Astrocyte of the spinal cord (primary cell): ENCODE measurements at places on chromosomes 16 and 17.

DNA sequence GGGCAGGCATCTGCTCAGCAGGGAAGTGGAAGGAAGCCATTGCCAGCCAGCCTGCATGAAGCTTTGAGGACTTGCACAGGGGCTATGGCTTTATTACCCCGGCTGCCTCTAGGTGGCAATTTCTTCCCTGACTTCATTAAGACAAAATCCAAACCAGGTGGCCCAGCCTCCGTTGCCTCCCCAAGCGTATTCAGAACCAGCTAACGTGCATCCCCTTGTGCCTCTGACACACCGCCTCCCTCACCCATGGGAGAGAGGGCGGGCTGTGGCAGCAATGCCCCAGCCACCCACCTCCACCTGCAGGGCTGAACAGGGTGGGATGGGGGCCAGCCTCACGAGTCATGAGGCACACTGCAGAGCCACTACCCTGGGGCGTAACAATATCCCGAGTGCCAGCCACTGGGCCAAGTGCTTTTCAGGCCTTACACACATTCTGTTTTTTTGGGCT, 6.8 kb downstream of the KIFC3 start:
- peak; percentile 59 for DNase-seq

DNA sequence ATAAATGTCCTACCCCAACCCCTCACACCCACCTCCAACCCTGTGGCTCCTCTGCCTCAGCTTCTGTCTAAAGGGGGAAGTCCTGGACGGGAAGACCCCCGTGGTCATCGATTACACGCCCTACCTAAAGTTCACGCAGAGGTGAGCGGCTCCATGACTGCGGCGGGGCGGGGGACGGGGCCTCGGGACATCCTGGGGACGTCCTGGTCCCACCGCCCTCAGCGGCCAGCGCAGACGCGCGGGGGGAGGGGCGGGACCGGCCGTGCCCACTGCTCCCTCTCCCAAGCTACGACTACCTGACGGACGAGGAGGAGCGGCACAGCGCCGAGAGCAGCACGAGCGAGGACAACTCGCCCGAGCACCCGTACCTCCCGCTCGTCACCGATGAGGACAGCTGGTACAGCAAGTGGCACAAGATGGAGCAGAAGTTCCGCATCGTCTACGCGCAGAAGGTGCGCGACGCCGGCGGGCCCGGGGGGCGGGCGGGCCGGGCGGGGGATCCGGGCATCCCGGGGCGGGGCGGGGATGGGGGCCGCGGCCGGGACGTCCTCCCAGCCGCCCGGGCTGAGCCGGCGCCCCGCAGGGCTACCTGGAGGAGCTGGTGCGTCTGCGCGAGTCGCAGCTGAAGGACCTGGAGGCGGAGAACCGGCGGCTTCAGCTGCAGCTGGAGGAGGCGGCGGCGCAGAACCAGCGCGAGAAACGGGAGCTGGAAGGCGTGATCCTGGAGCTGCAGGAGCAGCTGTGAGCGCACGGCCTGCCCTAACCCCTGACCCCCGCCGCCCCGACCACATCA, 6.7 kb downstream of the RUNDC3A start:
- no peak for DNase-seq

GRCh38 chr17:7034955-7035590, 742 bp upstream of the SLC16A13 start:
- DNase-seq: no peak

DNA sequence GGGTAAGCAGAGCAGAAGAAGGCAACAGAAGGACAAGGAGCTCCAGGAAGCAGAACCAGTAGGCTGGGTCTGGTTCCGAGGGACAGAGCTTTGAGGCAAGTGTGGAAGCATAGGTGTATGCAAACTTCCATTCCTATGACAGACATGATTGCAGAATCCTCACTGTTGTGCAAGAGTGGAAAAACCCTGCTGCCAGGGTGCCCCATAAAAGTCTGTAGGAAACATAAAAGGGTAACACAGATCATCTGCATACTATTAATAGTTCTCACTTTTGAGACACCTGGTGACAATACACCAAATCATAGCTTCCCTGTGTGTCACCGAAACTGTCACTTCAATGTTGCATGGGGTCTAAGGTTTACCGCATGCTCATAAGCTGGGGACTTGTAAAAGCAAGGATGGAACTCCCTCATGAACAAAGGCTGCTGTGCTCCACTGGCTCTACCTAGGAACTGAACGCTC, 39.7 kb downstream of the ARHGAP17 start:
- no peak for DNase-seq

GRCh38 chr16:46607529-46607928, 13.7 kb downstream of the SHCBP1 start:
- DNase-seq: peak; percentile 76

GRCh38 chr16:19666477-19666876, 51.5 kb downstream of the KNOP1 start:
- no peak for DNase-seq

DNA sequence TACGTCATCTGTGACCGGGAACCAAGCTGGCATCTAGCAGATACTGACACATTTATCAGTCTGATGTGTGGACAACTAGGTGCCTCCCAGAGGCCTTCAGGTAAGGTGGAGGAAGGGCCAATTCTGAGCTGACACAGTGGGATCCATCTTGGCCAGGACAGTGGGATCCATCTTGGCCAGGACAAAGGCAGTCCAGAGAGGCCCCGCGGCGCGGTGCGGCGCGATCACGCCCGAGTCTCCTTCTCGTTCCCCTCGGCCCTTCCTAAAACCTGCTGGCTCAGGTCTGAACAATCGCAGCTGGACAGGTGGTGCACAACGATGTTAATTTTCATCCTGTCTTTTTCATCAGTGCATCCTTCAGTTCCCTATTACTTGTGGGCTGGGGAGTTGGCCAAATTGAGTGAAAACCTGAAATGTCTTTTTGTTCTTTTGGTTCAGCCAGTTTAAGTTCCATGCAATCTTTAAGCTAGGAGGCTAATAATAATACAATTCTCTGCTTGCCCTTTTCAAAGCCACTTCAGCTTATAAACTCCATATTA, 486 bp upstream of the WSB1 start:
- DNase-seq: no peak

DNA sequence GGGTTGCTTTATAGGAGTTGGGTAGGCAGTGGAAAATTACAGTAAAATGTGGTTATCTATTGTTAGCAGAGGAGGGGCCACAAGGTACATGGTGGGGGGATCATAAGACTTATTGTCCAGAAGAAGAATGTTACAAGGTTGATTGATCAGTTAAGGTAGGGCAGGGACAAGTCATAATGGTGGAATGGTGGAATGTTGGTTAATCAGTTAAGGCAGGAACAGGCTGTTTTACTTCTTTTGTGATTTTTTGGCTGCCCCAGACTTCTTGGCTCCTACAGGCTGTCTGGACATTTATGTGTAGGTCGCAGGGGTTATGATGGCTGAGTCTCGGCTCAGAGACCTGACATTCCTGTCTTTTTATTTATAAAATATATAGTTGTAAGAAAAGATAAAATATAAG, 2277.1 kb downstream of the TP53TG3F start:
- no peak for DNase-seq

- DNase-seq: peak; percentile 52
These were observed 31.2 kb downstream of the CTU2 start for GRCh38 chr16:88737298-88738150.

DNA sequence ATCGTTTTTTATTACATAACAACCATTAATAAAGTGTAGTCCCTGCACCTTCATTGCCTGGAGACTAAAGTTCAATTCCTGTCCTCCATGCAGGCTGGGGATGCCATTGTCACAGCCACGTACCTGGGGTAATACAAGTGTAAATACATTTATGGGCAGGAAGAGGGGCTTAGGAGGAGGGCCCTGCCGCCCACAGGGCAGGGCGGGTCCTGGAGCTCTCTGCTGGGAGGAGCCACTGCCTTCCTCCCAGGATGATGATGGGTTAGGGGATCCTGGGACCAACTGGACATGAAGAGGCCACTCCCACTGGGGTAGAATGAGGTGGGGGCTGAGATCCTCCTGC, 44.1 kb upstream of the SLC38A10 start:
- no peak for DNase-seq

DNA sequence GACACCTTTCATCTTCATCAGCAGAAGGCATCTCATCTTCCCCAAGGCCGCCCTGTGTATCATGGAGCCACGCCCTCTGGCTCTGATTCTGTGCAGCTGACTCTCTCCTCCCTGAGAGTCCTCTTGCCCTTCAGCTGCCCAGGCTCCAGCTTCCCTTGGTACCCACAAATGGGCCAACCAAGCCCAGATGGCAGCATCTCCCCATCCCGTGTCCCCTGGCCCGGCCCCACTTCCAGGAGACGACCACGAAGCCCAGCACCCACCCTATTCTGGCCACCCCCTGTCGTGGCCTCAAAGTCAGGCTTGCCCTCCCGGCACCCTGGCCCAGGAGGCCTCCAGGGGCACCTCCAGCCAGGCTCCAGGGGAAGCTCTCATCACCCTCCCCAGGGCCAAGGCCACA, 31.3 kb upstream of the KSR1 start:
- no peak for DNase-seq

DNA sequence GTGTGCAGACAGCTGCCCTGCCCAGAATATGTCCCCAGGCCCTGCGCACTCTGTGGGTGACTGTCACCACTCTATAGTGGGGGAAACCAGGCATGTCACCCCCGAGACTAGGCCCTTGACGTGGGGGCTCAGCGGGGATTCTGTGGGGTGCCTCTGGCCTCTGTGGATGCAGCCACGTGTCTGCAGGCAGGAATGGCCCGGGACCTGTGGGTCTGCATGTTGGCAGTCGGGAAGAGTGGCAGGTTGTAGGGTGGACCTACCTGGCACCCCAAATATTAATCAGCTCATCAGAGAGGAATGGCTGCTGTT, 954 bp downstream of the IL32 start:
- no peak for DNase-seq

GRCh38 chr16:20866145-20866772, 33.9 kb downstream of the DCUN1D3 start:
- peak; percentile 80 for DNase-seq

GRCh38 chr17:45355087-45355486, 38.3 kb upstream of the MAP3K14 start:
- no peak for DNase-seq

DNA sequence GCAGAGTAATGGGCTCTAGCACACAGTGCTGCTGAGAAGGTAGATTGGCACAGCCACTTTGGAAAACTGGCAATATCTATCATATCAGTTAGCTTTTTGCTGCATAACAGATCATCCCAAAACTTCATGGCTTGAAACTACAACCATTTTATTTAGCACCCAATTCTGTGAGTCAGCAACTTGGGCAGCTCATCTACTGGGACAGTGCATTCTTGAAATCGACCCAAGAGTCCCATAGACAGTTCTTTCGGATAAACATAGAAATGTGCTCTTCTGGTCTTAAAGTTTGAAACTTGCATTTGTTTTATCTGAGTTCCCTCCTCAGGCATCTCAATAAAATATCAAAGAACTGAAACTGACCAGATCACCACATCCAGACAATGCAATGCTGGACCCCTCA, 76.7 kb downstream of the CEP112 start:
- DNase-seq: no peak

DNA sequence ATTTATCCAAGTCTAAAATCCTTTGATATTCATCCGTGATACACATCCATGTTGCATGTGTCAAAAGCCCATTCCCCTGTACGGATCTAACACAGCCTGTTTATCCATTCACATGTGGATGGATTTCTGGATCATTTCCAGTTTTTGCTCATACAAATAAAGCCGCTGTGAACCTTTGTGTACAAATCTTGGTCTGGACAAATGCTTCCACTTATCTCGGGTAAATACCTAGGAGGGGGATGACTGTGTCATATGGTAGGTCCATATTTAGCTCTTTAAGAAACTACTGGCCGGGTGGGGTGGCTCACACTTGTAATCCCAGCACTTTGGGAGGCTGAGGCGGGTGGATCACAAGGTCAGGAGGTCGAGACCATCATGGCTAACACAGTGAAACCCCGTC, 6.3 kb upstream of the TBCD start:
- no peak for DNase-seq

GRCh38 chr17:15262291-15263205, 2.6 kb downstream of the PMP22 start:
- peak; percentile 87 for DNase-seq

DNA sequence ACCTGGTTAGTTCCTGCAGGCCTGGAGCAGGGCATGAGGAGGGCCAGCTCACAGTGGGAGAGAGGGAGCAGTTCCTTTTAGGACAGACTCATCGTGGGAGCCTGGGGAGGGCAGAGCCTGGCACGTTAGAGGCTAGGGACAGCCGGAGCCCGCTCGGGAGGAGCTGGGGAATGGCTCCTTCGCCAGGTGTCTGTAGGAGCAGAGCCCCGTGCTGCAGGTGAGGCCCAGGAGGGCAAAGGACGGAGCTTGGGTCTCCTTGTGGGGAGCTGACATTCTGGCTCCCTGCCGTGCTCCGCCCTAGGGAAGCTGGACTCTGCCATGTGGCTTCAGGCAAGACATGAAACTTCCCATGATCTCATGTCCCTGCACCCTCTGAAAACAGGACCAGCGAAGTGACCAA, 18.7 kb upstream of the MTSS2 start:
- no peak for DNase-seq

GRCh38 chr16:87507351-87508069, 14.7 kb upstream of the ZCCHC14 start:
- no peak for DNase-seq

GRCh38 chr16:56289862-56290261, 98.6 kb downstream of the GNAO1 start:
- no peak for DNase-seq

DNA sequence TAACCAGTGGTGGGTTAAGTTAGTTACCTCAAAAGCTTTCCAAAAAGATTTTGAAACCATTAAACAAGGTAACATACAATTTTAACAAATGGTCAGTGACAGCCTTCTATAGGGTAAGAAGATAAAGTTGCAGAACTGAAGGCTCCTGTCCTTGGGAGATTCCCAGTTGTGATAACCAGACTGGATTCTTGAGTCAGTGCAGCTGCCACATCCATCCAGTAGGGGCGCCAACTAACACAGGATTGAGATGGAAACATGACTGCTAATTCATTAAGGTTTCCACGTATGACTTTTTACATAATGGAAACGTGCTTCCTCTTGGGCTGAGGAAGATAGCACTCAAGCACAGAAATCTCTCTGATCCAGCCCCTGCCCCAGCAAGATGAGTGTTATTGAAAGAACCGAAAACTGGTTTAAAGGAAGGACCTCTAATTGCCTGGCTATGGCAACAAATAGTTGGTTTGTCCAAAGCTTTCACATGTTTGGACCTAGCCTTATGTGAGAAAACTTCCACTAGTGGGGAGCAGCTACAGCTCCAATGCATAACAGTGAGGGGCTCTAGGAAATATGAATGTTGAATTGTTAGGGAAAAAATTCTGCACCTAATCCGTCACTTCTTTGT, 269.8 kb upstream of the MYOCD start:
- DNase-seq: no peak

GRCh38 chr17:19718041-19718612, 1.7 kb upstream of the SLC47A2 start:
- DNase-seq: no peak

GRCh38 chr17:15454346-15454745, 13.1 kb downstream of the CDRT4 start:
- no peak for DNase-seq
